ENCODE measurements at places on chromosomes 7 and 10. TPM values are rescaled to one million over a fixed set of nuclear protein-coding genes. Genes with fewer than 3 reads are reported as not detected.

DNA sequence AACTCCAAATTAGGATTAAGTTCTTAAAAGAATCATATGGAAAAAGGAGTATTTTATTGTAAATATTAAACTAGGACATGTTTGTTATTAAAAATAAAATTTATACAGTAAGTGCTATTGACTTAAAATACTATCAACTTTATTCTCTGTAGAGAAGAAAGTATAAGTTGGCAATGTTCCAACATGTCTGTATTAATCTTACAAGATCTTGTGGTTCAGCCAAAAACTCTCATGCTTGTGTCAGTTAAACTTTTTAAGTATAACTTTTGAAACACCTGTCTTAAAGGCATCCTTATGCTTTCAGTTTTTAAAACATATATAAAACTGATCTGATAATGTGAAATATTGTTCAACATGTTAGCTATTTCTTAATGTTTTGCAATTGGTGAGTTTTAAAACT is 160.7 kb downstream of the ZEB1 start:
- no peak for DNase-seq

- DNase-seq = no peak
These were observed 68.9 kb upstream of the CCDC71L start for GRCh38 chr7:106729720-106730385.

DNA sequence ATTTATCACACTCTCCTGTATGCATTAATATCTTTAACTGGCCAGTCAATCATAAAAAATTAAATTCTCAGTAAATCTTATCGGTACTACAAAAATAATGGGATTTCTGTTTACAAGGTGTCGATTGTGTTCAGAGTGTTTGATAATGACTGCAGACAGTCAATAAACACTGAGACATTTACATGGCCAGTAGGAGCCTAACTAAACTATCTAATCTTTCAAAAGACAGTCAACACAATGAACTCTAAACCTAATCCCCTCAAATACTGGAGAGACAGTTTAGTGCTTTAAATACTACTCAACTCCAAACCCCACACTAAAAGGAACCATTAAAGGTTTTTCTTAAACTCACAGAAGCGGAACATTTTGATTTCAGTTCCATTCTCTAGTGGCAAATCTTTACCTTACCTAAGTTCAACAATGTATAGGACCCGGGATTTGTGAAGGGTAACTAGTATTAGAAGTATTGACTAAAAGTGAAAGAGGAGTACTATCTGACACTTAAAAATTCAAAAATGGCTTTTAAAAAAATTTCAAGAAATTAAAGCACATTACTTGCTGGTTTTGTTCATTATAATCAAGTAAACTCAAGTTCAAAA is 37.3 kb upstream of the EXOC6 start:
- no peak for DNase-seq

Gene TWNK
- 12.5 TPM for polyA plus RNA-seq

DNA sequence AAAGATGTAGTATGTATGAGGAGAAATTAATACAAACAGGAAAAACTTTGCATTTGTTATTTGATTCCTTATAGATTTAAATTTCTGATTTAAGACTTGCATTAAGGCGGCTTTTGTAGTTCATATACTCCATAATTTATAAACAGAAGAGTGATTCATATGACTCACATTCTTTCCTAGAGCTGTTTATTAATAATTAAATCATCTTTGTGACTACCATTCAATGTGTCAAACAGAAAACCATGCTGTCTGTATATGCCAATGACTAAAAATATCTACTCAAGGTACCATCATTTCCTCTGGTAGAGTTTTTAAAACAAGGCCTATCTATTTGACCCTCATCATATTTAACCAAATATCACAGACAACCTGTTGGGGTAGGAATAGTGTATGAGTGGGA is 501.7 kb downstream of the PARD3 start:
- no peak for DNase-seq

DNA sequence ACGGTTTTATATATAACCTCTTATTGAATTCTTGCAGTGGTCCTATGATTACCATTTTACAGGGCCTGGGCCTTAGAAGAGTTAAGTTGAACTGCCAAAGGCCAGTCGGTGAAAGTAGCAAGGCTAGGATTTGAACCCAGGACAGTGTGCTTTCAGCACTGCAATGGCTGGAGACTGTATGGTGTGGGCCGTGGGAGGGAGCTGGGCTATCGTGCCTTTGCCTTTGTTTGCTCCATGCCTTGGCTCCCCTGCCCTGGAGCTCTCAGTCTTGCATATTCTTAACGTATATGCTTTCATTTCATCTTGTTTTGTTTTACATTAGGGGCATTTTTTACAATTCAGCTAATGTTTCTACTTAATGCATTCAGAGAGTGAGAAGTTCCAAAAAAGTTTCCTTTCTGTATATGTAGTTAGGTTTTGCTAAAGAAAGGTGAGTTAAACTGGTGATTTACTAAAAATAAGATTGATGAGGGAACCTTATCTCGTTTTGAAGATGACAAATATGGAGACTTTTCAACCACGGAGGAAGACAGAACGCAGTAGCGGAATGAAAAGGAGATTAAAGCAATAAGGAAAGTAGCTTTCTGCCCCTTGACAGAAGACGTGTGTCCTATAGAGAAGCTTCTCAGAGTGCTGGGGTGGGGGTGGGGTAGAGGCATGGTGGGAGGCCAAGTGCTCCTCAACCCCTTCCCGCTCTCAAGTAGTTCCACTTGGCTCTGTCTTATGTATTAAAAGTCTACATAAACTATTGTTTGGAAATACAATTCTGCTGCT is 82.5 kb downstream of the RTKN2 start:
- no peak for DNase-seq

Gene GTPBP10
- polyA plus RNA-seq = 7.7 TPM

Data from ovary (tissue), 10 donors.